ENCODE measurements at places on chromosomes 12 and 14. TPM values are rescaled to one million over a fixed set of nuclear protein-coding genes. Genes with fewer than 3 reads are reported as not detected.

Gene SPX
- total RNA-seq = 0.99 TPM

DNA sequence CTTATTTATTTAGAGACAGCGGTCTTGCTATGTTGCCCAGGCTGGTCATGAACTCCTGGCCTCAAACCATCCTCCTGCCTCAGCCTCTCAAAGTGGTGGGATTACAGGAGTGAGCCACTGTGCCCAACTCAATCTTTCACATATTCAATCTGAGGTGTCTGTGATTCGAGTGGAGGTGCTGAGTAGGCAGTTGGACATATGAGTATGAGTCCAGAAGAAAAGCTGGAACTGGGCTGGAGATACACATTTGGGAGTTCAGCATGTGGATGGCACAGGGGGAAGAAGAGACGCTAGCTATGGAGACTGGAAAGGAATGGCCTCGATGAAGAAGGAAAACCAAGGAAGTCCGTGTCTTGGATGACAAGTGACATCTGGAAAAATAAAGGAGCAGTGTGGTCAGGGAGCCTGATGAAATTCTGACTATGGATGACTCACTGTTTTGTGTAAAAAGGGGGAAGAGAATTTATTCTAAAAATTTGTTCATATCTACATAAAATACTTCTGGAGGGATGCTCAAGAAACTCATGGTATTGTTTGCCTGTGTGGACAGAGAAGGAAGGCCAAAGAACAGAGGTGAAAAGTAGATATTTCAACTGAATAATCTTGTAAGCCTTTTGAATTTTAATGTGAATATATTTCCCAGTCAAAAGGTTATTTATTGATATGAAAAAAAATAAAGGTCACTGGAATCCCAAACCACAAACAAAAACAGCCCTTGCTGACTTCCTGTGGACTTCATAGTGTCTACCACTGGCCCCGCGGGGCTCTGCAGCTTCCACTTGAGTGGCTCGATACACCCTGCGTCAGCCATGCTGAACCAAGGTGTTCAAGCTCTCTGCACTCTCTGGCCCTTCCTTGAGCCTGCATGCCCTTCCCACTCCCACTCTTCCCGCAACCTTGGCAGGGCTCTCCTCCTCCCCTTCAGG is 8.9 kb upstream of the LTA4H start:
- no peaks in the 10 kb centered on the region for H3K27me3 ChIP-seq
- no peak for DNase-seq
- H3K27ac ChIP-seq = no peak overlapping the region
- peaks cover 8% of the 10 kb centered on the region for H3K4me1 ChIP-seq

DNA sequence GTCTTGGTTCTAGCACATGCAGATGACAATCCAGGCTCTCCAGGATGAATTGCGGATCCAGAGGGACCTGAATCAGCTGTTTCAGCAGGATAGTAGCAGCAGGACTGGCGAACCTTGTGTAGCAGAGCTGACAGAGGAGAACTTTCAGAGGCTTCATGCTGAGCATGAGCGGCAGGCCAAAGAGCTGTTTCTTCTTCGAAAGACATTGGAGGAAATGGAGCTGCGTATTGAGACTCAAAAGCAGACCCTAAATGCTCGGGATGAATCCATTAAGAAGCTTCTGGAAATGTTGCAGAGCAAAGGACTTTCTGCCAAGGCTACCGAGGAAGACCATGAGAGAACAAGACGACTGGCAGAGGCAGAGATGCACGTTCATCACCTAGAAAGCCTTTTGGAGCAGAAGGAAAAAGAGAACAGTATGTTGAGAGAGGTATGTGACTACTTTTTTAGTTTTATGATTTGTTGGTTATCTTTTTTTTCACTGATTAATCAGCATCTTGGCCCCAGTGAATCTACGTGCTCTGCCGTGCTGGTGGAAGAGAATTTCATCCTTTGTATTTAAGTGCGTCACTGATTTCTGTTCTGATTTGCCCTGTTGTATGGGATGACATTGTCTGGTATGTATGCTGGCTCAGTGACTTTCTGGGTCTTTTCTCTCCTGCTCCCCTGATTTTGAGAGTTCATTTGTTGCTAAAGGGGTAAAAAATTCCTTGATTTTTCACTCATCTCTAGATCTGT is 92.3 kb downstream of the ERC1 start:
- H3K27me3 ChIP-seq = no peaks in the 10 kb centered on the region
- peaks cover 21% of the 10 kb centered on the region for H3K4me1 ChIP-seq
- peak overlapping the region; percentile 51 for H3K27ac ChIP-seq
- no peaks in the 10 kb centered on the region for H3K36me3 ChIP-seq

DNA sequence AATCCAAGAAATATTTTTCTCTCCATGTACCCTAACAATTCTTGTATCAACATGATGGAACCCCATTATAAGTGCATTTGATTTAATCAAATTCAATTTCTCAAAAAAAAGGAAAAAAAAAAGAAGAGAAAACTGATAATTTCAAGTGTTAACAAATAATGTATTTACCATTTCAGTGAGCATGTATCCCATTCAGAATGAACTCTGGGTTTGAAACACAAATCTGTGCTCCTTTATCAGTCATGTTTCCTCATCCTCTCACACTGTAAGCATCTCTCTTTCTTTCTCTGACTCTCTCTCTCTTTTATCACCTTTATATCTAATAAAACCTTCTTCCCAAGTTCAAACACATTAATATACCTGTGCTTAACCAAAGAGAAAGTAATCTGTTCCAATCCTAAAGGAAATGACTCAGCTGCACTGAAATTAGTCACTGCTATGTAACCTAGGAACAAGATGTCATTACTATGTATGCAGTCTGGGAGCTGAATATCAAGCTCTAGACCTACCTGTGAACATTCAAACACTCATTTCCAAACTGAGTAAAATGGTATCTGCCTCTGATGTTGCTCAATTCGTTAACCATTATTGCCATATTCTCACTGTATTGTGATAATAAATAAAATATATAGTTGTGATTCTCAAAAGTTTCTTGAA is 135.0 kb upstream of the LRIG3 start:
- H3K4me1 ChIP-seq = no peaks in the 10 kb centered on the region
- no peaks in the 10 kb centered on the region for H3K27me3 ChIP-seq

GRCh38 chr14:32883188-32883587 is 55.5 kb upstream of the NPAS3 start:
- no peak overlapping the region for H3K4me3 ChIP-seq
- H3K27me3 ChIP-seq = no peaks in the 10 kb centered on the region
- no peak overlapping the region for H3K27ac ChIP-seq
- DNase-seq = no peak

GRCh38 chr14:99381688-99382060 is 99.0 kb downstream of the SETD3 start:
- H3K27ac ChIP-seq = no peak overlapping the region
- H3K27me3 ChIP-seq = peaks cover 60% of the 10 kb centered on the region
- H3K4me3 ChIP-seq = no peak overlapping the region
- no peaks in the 10 kb centered on the region for H3K4me1 ChIP-seq
- DNase-seq = no peak

Gene KRT72
- not detected for total RNA-seq

- no peaks in the 10 kb centered on the region for H3K4me1 ChIP-seq
- no peak overlapping the region for H3K27ac ChIP-seq
- DNase-seq = no peak
- no peaks in the 10 kb centered on the region for H3K27me3 ChIP-seq
These were observed 43.9 kb downstream of the EGLN3 start for GRCh38 chr14:33906968-33907367.

Gene C12orf50
- not detected for total RNA-seq
